ENCODE measurements at places on chromosomes 6 and 20.
A peak's percentile ranks its signal among the peaks of the same experiment; 100 is the strongest.

DNA sequence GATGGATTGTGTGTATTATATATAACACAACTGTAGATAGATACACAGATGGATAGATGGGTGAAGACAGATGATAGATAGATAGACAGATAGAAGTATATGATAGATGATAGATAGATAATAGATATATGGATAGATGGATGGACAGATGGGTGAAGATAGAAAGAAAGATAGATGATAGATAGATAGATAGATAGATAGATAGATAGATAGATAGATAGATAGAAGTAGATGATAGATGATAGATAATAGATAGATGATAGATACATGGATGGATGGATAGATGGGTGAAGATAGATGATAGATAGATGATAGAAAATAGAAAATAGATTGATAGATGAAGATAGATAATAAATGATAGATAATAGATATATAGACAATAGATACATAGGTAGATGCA lies 83.3 kb downstream of the FOXF2 start:
- no peak for DNase-seq

- DNase-seq, result no peak
Measured at GRCh38 chr6:36289281-36289878, 19.5 kb downstream of the PNPLA1 start.

- DNase-seq, result no peak
Measured at GRCh38 chr6:12208190-12208589, 82.0 kb upstream of the EDN1 start.

DNA sequence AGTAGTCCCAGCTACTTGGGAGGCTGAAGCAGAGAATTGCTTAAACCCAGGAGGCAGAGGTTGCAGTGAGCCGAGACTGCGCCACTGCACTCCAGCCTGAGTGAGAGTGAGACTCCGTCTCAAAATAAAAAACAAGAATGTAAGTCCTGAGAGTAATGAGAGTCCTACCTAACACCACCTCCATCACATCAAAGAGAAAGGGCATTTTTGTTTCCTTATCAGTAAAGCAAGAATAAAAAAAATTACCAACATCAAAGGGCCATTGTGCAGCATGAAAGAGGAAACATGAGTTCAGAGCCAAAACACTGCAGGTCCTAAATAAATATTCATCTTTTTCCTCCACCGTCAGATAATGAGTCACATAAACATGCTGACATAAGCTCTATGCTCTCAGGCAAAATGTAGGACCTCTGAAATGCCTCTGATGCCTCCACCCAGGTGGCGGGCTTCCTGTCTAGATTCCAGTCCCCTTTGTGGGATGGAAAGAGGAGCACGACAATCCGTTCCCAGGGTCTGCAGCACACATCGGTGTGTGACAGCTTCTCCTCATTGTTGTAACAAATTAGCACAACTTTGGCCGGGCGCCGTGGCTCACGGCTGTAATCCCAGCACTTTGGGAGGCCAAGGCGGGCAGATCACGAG lies 7.2 kb downstream of the ATP9A start:
- DNase-seq, result no peak

DNA sequence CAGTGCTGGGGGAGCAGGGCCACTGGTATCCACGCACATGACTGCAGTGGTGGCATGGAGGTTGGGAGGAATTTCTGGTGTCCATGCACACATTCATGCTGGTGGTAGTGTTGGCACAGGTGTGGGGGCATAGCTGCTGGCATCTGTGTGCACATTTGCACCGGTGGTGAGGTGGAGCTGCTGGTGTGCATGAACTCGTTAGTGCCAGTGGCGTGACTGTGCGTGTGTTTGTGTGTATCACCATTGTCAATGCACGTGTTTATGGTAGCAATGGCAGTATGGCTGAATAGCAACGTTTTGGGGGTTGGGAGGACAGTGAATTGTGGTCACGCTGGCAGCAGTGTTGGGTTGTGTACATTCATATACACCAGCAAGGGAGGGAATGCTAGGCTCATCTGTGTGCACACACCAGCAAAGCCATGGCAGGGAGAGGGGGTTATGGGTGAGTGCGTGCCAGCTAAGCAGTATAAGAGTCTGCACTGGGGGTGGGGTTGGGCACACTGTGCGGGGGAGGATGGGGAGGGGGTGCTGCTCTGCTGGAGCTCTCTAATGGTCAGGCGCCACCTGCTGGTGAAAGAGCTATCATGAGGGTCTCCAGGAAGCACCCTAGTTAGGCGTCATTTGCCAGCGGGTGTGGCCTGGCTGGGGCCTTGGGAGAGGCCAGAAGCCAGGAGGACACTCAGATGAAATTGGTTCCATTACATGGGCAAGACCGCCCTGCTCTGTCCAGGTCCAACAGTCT lies 626.1 kb upstream of the ID4 start:
- DNase-seq, result no peak

DNA sequence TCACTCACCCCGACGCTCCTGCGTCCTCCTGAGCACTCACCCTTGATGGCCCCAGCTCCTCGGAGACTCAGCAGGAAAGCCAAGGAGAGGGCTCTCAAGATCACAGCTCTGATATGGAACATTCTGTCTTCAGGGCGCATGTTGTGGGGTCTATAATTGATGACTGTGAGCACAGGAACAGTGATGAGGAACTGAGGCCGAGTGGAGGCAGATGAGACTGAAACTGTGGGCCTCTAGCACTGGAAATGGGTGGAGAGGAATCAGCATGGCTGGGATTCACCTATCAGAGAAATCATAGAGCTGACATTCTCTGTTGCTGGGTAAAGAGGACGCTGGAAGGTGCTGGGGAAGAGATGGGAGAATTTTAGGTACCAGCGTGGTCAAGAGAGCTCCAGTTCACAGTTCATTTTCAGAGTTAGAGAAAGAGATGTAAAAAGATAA lies at the start of gene HLA-DPA1:
TSS of gene HLA-DPA1 (minus strand) at position 219 of the 441 bp plus-strand sequence.
- peak; percentile 62 for DNase-seq

GRCh38 chr6:83717809-83718208 lies 8.9 kb upstream of the SNAP91 start:
- no peak for DNase-seq

GRCh38 chr6:29980511-29980910 lies 38.2 kb downstream of the HLA-A start:
- DNase-seq, result no peak

GRCh38 chr6:125814481-125814880 lies 23.7 kb downstream of the NCOA7 start:
- no peak for DNase-seq

DNA sequence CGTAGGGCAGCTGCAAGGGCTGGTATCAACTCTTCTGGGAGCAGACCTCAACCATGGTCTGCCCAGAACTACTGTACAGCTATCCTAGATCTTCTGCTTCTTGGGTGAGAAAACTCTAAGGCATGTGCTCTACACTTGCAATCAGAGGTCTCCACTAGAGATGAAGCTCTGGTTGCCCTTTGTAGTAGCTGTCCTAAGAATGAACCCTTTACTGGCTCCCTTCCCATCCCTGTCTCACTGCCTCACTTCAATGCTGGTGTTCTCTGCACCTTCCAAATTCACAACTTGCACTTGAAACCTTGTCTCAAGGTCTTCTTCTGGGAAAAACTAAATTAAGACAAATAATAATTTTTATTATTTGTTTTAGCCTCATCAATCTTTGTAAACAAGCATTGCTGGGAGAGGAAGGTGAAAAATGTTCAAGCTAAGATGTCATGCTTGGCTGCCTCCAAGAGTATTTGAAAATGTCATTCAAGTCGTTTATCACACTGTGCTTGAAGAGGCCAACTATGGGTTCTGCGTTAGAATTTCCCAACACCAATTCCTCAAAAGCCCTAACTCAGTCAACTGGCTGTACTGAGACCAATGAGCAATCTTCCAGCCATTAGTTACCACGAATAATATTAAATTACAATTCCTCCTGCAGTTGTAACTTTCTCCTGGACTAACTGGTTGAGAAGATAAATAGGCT lies 255.7 kb upstream of the PRND start:
- DNase-seq, result no peak

DNA sequence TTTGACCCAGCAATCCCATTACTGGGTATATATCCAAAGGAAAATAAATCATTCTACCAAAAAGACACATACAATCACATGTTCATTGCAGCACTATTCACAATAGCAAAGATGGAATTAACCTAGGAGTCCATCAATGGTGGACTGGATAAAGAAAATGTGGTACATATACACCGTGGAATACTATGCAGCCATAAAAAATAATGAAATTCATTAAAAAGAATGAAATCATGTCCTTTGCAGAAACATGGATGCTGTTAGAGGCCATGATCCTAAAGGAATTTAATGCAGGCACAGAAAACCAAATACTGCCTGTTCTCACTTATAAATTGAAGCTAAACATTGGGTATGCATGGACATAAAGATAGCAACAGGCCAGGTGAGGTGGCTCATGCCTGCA lies 61.9 kb upstream of the BMP6 start:
- DNase-seq, result no peak

DNA sequence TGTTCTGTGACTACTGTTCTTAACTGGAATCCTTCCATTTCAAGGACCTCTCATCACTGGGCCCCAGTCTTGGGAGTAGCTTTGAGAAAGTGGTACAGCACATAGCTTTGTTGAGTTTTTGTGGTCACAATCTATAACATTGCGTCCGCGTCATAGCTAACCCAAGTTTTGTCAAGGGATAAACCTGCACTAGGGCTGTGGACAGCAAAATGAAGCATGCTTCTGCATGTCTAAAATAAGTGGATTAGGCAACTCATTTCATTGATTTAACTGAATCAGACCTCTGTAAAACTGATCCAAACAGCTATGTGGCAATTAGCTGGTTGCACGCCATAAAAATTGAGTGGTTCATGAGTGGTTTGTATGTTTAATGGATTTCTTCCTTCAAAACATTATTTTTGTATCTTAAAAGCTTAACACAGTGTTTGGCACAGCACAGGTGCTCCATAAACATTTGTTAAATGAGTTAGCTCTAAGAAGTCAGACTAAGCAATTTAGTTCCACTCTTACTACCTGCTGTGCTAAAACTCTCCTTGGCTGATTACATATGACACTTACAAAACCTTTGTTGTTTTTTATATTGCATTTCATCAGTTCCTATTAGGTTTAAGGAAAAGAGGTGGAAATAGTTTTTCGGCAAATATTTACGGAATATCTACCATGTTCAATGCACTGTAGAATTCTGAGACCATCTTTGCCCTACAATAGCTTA lies 160.3 kb upstream of the ATXN1 start:
- DNase-seq, result no peak

DNA sequence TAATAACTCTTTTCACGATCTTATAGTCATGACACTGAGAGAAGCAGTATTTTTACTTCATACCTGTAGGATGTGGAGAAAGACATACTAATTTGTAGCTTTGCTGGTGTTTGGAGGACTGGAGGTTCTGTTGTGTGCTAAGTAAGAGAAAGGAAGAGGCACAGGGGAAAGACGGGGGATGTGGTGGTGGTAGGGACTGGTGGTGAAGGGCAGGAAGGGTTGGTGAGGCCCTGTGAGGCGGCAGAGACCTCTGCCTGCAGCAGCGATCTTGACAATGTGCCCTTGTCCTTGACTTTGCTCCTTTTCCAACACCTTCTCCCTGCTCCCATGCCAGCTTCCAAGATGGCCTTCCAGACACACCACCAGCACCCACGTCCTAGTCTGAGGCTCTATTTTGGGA lies 32.6 kb upstream of the MPC1 start:
- no peak for DNase-seq

DNA sequence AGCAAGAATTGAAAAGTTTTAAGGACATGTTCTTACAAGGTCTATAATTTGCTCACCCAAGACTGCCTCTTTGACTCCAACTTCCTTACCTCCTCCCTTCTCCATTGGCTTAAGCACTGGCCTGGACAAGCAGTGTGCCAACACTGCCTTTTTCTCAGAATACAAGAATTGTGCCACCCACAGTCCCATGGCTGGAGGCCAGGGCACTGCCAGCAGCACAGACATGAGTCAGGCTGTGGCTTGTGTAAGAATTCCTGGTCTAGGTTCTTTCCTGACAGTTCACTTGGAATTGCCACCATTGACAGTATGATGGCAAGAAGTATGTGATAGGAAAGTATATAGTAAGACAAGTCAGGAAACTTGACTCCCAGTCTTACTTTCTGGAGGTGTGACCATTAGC lies 202.7 kb upstream of the MARCKS start:
- peak; percentile 65 for DNase-seq

GRCh38 chr20:46557231-46557956 lies 6.9 kb upstream of the OCSTAMP start:
- DNase-seq, result no peak

- no peak for DNase-seq
Measured at GRCh38 chr6:123509112-123509511, 127.6 kb downstream of the TRDN start.

DNA sequence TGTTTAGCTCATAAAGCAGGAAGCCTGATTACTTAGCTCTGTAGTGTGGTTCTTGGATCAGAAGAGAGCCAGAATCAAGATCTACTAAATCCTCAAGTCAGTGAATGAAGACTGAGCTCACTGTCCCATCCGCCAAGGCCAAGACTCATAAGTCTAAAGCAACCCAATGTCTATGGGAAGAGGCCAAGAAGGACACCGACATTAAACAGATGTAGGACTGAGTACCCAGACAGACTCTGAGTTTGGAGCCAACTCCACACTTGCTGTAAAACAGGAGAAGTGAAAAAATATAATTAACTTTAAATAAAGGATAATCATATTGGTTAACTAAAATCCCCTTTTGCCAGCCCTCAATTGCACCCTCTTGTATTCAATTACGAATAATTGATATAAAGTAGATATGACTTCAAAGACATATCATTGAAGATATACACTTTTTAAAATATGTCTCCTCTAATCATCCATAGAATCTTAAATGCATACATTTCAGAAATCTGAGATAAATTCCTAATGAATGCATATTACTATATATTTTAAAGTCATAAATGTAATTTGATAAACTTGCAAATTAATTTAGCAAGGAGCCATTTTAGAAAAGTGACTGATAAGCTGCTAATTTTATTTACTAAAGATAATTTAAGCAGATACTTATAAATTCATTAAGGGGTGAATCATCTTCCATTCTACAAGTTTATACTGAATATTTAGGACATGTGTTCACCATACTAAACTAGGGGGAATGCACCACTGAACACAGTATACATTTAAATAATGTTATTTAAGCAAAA lies 617.0 kb upstream of the ARID1B start:
- no peak for DNase-seq

DNA sequence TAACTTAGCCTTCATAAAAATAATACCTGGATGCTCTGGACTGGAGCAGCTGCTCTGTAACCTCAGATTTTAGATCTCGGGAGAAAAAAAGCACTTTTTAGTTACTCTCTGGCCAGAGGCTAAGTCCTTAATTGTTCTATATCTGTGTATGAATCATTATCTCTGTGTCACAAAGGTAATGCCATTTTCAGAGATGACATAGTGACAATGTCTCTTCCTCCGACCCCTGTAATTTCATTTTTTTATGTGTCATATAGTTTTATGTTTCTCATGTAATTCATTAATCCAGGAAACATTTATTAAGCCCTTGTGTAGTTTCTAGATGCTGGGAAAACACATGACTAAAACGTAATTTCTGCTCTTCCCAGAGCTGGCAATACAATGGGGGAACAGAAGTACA lies 55.6 kb downstream of the SENP6 start:
- peak; percentile 8 for DNase-seq

GRCh38 chr6:137676888-137677287 lies 182.7 kb upstream of the OLIG3 start:
- DNase-seq, result no peak

Measured in globus pallidus (tissue), 1 donor.